ENCODE measurements at places on chromosomes 4 and X. TPM values are rescaled to one million over a fixed set of nuclear protein-coding genes. Genes with fewer than 3 reads are reported as not detected.
A peak's percentile ranks its signal among the peaks of the same experiment; 100 is the strongest.

- no peaks in the 10 kb centered on the region for H3K36me3 ChIP-seq
- H3K4me1 ChIP-seq, result no peaks in the 10 kb centered on the region
- H3K27me3 ChIP-seq, result no peaks in the 10 kb centered on the region
- no peak overlapping the region for H3K4me3 ChIP-seq
These were observed 14.8 kb downstream of the CD38 start for GRCh38 chr4:15792974-15793373.

The NDNF gene
- polyA plus RNA-seq, result 1.5 TPM

DNA sequence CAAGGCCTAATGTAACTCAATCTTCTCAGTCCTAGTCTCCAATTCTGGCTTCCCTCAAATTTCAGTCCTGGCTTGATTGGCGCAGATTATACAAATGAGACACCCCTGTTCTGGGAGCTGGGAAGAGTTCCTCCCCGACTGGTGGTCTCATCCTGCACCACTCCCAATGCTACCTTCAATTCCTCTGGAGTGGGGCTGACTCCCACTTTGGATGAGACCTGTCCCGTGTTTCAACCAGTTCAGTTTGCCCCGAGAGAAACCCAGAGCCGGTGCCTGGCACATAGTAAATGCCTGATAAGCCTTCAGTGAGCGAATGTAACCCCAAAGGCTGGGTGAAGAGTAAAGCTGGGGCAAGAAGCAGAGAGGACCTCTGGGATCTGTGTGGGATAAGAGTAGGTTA lies 4.0 kb upstream of the SYP start:
- no peak overlapping the region for H3K27ac ChIP-seq
- no peak overlapping the region for H3K4me3 ChIP-seq
- no peaks in the 10 kb centered on the region for H3K36me3 ChIP-seq
- H3K27me3 ChIP-seq, result no peaks in the 10 kb centered on the region
- no peak for DNase-seq
- H3K4me1 ChIP-seq, result peaks cover 5% of the 10 kb centered on the region

DNA sequence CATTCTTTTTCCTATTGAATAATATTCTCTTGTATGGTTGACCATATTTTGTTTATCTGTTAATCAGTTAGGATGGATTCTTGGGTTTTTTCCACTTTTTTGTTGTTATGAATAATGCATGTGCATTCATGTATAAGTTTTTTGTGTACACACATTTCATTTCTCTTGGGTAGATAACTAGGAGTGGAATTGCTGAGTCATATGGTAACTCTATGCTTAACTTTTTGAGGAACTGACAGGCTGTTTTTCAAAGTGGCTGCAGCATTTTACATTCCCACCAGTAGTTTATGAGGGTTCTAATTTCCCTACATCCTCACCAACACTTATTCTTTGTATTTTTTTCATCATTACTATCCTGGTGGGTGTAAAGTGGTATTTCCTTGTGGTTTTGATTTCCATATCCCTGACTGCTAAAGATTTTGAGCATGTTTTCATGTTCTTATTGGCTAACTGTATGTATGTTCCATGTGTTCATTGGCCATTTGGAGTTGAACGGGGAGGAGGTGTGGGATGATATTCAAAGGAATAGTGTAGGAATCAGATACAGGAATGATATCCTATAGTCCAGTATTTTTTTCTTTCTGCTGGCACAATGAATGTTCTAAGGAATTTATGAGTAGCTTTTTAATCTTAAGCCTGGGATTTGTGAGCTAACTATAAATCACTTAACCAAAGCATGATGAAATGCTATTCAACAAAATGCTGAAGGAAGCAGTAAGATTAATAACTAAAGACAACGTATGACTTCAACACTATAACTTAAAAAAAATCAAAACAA lies 114.3 kb downstream of the AMELX start:
- no peaks in the 10 kb centered on the region for H3K4me1 ChIP-seq
- H3K4me3 ChIP-seq, result no peak overlapping the region
- DNase-seq, result no peak
- no peak overlapping the region for H3K27ac ChIP-seq
- no peaks in the 10 kb centered on the region for H3K27me3 ChIP-seq
- no peaks in the 10 kb centered on the region for H3K36me3 ChIP-seq

GRCh38 chr4:72525938-72526337 lies 43.1 kb downstream of the ADAMTS3 start:
- H3K27me3 ChIP-seq, result no peaks in the 10 kb centered on the region
- no peak overlapping the region for H3K4me3 ChIP-seq
- DNase-seq, result no peak
- no peak overlapping the region for H3K27ac ChIP-seq
- H3K36me3 ChIP-seq, result no peaks in the 10 kb centered on the region

The FGFBP2 gene
- polyA plus RNA-seq, result 4.8 TPM

DNA sequence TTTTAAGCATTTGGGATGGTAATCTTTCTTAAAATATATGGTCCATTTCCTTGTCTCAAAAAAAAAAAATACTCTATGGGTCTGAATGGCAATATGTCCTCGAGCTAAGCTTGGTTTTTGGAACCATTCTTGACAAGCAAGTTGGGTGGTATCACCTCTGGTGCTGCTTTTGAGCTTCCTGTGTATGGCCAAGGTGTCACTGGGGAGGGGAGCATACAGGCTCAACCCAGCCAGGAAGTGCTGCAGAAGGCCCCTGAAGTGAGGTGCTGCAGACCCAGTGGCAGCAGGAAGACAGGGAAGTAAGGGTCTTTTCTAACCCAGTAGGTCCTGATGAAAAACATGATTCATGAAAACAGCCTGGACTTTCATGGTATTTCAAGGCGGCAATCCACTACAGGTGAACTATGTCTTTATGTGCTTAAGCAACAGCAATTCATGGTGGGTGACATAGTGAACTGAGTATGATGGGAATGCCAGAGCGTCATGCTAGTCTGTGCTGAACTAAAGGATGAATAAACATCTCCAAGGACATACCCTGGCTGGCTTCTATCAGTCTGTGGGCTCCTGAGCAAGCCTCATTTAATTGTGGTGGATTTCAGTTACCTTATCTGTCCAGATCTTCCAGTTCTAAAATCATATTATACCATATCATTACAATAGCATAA lies 15.1 kb downstream of the TRAPPC2 start:
- DNase-seq, result no peak
- peak overlapping the region; percentile 57 for H3K27ac ChIP-seq
- H3K4me1 ChIP-seq, result peaks cover 18% of the 10 kb centered on the region
- no peaks in the 10 kb centered on the region for H3K27me3 ChIP-seq
- no peak overlapping the region for H3K4me3 ChIP-seq

DNA sequence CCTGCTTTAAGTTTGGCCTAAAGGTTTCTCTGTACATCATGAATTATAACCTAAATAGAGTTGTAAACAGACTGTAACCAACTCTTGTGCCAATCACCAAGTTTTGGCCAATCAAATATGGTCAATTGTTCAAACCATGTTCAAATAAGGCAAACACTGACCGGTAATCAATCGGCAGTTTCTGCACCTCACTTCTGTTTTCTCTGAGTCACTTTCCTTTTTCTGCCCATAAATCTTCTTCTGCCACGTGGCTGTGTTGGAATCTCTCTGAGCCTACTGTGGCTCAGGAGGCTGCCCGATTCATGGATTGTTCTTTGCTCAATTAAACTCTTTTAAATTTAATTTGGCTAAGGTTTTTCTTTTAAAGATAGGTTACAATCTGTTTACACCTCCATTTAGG lies 16.5 kb upstream of the ENPP6 start:
- DNase-seq, result no peak
- H3K36me3 ChIP-seq, result no peaks in the 10 kb centered on the region
- H3K27ac ChIP-seq, result no peak overlapping the region
- H3K4me3 ChIP-seq, result no peak overlapping the region

DNA sequence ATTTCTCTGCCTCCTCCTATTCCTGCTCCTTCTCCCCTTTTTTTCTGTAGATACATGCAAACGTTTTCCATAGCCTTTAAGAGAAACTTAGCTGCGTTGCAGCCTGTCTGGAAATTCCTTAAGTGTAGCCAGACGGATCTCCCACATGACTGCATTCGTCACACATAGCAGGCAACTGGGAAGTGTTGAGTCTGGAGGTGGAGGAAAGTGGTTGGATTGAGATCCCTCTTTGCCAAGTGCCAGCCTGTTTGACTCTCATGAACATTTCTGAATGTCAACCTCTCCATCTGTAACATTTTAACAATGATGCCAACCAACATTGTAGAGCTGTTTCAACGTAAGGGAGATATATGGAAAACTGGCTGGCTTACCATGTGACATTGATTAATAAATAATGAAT lies 45.1 kb upstream of the FAM9A start:
- H3K36me3 ChIP-seq, result no peaks in the 10 kb centered on the region
- no peaks in the 10 kb centered on the region for H3K27me3 ChIP-seq
- DNase-seq, result no peak
- H3K27ac ChIP-seq, result no peak overlapping the region

GRCh38 chrX:11533199-11533651 lies 132.5 kb downstream of the ARHGAP6 start:
- H3K4me3 ChIP-seq, result no peak overlapping the region
- peak overlapping the region; percentile 25 for H3K27ac ChIP-seq
- no peaks in the 10 kb centered on the region for H3K36me3 ChIP-seq
- no peak for DNase-seq

DNA sequence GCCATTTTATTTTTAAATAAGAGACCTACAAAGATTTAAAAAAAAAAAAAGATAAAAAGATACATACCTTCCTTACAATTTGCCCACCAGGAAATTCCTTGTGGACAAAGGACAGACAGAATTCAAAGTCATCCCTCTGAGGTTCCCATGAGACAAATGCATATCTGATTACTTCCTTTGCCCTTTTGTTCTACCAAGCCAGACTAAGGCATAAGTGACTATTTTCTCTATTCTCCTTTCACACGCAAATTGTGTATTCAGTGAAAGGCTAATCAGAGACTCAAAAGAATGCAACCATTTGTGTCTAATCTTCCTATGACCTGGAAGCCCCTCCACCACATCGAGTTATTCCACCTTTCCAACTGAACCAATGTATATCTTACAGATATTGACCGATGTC lies 691.7 kb downstream of the FAM133A start:
- DNase-seq, result no peak
- no peaks in the 10 kb centered on the region for H3K4me1 ChIP-seq
- no peak overlapping the region for H3K4me3 ChIP-seq
- H3K36me3 ChIP-seq, result no peaks in the 10 kb centered on the region

GRCh38 chr4:41456559-41457101 lies 81.3 kb upstream of the LIMCH1 start:
- no peak for DNase-seq
- H3K36me3 ChIP-seq, result no peaks in the 10 kb centered on the region
- H3K27ac ChIP-seq, result no peak overlapping the region
- no peak overlapping the region for H3K4me3 ChIP-seq

GRCh38 chrX:108216405-108216804 lies 124.8 kb downstream of the ATG4A start:
- no peaks in the 10 kb centered on the region for H3K4me1 ChIP-seq
- H3K36me3 ChIP-seq, result no peaks in the 10 kb centered on the region
- no peak for DNase-seq
- H3K27me3 ChIP-seq, result no peaks in the 10 kb centered on the region

GRCh38 chr4:153117554-153117953 lies 86.7 kb upstream of the TRIM2 start:
- no peak for DNase-seq
- no peaks in the 10 kb centered on the region for H3K27me3 ChIP-seq
- H3K27ac ChIP-seq, result no peak overlapping the region
- no peaks in the 10 kb centered on the region for H3K36me3 ChIP-seq
- H3K4me3 ChIP-seq, result no peak overlapping the region

- H3K4me1 ChIP-seq, result peaks cover 11% of the 10 kb centered on the region
- no peaks in the 10 kb centered on the region for H3K36me3 ChIP-seq
- no peak overlapping the region for H3K27ac ChIP-seq
- no peak for DNase-seq
- no peak overlapping the region for H3K4me3 ChIP-seq
These were observed 66.9 kb upstream of the MMAA start for GRCh38 chr4:145552181-145552822.

DNA sequence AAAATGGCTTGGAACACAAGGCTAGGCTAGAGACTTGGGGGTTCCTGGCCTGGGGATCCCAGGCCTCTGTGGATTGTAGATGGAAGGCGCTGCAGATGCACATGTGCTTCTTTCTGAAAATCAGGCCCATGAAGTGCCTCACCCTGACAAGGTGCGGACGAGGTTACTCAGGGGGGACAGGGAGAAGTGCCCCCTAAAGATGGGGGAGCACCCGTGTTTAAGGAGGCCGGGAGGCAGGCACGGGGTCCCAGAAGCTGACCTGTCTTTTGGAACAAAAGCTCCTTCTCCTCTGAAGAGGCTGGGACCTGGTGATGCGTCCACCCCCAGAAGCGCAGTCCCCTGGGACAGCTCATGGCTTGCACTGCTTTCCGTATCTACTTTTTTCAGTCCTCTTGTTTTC lies 2.4 kb downstream of the PDZD4 start:
- H3K4me3 ChIP-seq, result peak overlapping the region; percentile 59
- H3K36me3 ChIP-seq, result no peaks in the 10 kb centered on the region
- peaks cover 22% of the 10 kb centered on the region for H3K4me1 ChIP-seq

GRCh38 chrX:126701380-126701779 lies 118.1 kb upstream of the PRR32 start:
- DNase-seq, result no peak
- H3K4me3 ChIP-seq, result no peak overlapping the region
- H3K27ac ChIP-seq, result no peak overlapping the region
- no peaks in the 10 kb centered on the region for H3K36me3 ChIP-seq

GRCh38 chrX:70196961-70197720 lies 19.9 kb downstream of the DGAT2L6 start:
- H3K27me3 ChIP-seq, result no peaks in the 10 kb centered on the region
- H3K4me3 ChIP-seq, result no peak overlapping the region
- no peak overlapping the region for H3K27ac ChIP-seq
- no peaks in the 10 kb centered on the region for H3K4me1 ChIP-seq
- DNase-seq, result no peak

DNA sequence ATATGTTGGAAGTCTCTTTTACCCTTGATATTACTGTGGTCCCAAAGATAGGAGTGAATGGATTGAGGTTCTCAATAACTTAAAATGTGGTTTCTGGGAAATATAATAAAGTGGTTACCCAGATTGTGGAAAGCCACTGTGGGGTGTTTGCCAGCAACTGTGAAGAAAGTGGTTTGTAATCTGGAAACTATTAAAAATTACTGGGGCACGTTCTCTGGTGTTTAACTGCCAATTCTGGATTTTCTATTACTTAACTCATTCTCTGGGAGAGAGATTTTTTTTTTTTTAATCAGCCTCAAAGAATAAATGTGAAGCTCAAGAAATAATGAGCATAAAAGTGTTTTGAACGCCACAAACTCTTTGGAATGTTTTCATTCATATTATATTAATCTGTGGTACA lies 4.9 kb upstream of the CXCL6 start:
- H3K27me3 ChIP-seq, result no peaks in the 10 kb centered on the region
- no peak overlapping the region for H3K4me3 ChIP-seq
- no peaks in the 10 kb centered on the region for H3K36me3 ChIP-seq

DNA sequence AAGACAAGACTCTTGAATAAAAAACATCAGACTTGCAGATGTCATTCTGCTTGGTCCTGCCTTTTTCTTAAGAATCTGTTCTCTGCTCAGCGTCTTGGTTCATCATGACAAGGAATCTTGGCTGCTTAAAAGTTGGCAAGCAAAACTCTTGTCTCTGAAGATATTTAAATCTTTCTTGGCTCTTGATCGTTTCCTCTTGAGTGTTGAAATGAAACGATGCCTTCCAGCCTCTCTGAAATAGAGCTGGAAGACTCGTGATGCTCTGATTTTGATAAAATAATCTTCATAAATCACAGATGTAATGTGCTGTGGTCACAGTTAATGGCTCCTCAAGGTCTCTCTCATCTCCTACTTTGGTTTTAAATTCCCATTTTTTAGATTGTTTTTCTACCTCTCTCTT lies 39.9 kb upstream of the TMEM192 start:
- H3K36me3 ChIP-seq, result no peaks in the 10 kb centered on the region
- no peak for DNase-seq
- peaks cover 3% of the 10 kb centered on the region for H3K4me1 ChIP-seq
